Activated CD8-positive, alpha-beta T cell treated with anti-CD3 and anti-CD28 coated beads, Interleukin-2, amount 10 ng/mL, durations not matched to agents 7 days and 5 days (primary cell): ENCODE measurements at places on chromosomes 3 and 15.

DNA sequence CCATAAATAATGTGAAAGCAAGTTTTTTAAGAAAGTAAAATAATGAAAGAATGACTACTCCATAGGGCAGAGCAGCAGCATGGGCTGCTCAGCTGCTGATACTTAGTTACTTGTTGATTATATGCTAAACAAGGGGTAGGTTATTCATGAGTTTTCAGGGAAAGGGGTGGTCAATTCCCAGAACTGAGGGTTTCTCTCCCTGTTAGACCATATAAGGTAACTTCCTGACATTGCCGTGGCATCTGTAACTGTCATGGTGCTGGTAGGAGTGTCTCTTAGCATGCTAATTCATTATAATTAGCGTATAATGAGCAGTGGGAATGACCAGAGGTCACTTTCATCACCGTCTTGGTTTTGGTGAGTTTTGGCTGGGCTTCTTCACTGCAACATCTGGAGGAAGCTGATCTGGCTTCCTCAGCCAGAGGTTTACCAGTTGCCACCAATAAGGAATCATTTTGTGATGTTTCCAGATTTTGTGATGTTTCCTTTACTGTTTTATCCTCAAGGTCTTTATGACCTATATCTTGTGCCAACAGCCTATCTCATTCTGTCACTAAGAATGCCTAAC is 121.8 kb upstream of the CHL1 start:
- no peak for DNase-seq
- no peak overlapping the region for H3K27ac ChIP-seq
- H3K4me3 ChIP-seq, result no peak overlapping the region
- H3K27me3 ChIP-seq, result no peaks in the 10 kb centered on the region
- H3K36me3 ChIP-seq, result no peaks in the 10 kb centered on the region

DNA sequence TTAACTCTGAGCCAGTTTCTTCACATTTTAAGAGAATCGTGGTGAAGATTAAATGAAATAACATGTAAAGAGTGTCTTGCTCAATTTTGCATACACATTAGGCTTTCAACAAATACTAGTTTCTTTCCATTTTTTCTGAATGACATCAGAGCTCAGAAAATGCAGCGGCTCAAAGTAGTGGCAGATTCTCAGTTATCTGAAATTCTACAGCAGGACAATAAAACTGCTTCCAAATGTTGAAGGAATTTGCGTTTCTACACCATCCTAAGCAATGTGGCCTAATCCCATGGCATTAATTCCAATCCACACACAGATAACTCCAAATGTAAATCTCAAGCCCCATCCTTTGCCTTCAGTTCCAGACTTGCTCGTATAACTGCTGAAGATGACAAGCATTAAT is 115.8 kb downstream of the PLCH1 start:
- no peaks in the 10 kb centered on the region for H3K4me1 ChIP-seq
- DNase-seq, result no peak
- no peak overlapping the region for H3K27ac ChIP-seq
- peaks cover 7% of the 10 kb centered on the region for H3K27me3 ChIP-seq
- no peak overlapping the region for H3K4me3 ChIP-seq

- H3K36me3 ChIP-seq, result peaks cover under 1% of the 10 kb centered on the region
- no peak overlapping the region for H3K27ac ChIP-seq
- DNase-seq, result no peak
- peaks cover 4% of the 10 kb centered on the region for H3K27me3 ChIP-seq
These were observed 9.7 kb upstream of the TRANK1 start for GRCh38 chr3:36954452-36955134.

GRCh38 chr3:31170932-31171670 is 276.6 kb upstream of the GADL1 start:
- no peaks in the 10 kb centered on the region for H3K27me3 ChIP-seq
- no peak overlapping the region for H3K4me3 ChIP-seq
- no peak overlapping the region for H3K27ac ChIP-seq
- no peak for DNase-seq
- H3K36me3 ChIP-seq, result no peaks in the 10 kb centered on the region
- H3K4me1 ChIP-seq, result no peaks in the 10 kb centered on the region

DNA sequence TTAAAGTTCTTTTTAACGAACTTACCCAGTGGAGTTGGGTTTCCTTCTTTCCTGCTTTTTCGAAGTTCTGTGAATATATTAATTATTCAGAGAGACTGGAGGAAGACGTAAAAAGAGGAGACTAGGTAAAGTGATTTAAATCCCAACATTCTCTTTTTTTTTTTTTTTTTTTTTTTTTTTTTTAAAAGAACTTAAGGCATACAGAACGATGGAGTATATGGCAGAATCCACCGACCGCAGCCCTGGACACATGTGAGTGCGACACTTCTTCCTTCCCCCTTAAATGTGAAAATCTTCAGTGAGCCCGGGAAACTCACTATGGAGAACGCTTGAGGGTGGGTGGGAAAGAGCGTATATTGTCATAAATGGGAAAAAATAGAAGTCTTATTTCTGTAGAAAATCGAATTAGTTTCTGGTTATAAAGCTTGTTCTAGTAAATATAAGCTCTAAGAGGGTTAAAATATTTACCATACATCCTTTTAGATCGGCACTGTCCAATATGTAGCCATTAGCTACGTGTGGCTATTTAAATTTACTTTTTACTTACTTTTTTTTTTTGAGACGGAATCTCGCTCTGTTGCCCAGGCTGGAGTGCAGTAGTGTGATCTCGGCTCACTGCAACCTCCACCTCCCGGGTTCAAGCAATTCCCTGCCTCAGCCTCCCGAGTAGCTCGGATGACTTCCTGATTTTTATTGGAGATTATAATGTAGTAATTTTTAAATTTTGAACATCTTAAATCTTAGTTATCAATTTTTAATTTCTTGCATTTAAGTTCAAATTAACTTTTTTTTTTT is 892 bp downstream of the NMD3 start:
- H3K4me1 ChIP-seq, result peaks cover 33% of the 10 kb centered on the region
- peak overlapping the region; percentile 87 for H3K4me3 ChIP-seq
- H3K36me3 ChIP-seq, result peaks cover 18% of the 10 kb centered on the region
- no peaks in the 10 kb centered on the region for H3K27me3 ChIP-seq
- H3K27ac ChIP-seq, result peak overlapping the region; percentile 90

GRCh38 chr3:43769885-43770425 is 79.2 kb downstream of the ABHD5 start:
- DNase-seq, result peak; percentile 30
- peaks cover 24% of the 10 kb centered on the region for H3K4me1 ChIP-seq
- no peak overlapping the region for H3K27ac ChIP-seq
- H3K36me3 ChIP-seq, result no peaks in the 10 kb centered on the region
- H3K27me3 ChIP-seq, result peaks cover 11% of the 10 kb centered on the region

- no peak overlapping the region for H3K4me3 ChIP-seq
- no peaks in the 10 kb centered on the region for H3K4me1 ChIP-seq
- no peak for DNase-seq
- H3K36me3 ChIP-seq, result no peaks in the 10 kb centered on the region
- no peak overlapping the region for H3K27ac ChIP-seq
These were observed 27.1 kb downstream of the PLA2G4F start for GRCh38 chr15:42129364-42129763.

GRCh38 chr3:194305356-194306108 is 45.6 kb downstream of the CPN2 start:
- H3K4me3 ChIP-seq, result no peak overlapping the region
- H3K4me1 ChIP-seq, result peaks cover 60% of the 10 kb centered on the region
- peaks cover 13% of the 10 kb centered on the region for H3K27me3 ChIP-seq
- peak overlapping the region; percentile 84 for H3K27ac ChIP-seq
- H3K36me3 ChIP-seq, result peaks cover 4% of the 10 kb centered on the region
- DNase-seq, result no peak

DNA sequence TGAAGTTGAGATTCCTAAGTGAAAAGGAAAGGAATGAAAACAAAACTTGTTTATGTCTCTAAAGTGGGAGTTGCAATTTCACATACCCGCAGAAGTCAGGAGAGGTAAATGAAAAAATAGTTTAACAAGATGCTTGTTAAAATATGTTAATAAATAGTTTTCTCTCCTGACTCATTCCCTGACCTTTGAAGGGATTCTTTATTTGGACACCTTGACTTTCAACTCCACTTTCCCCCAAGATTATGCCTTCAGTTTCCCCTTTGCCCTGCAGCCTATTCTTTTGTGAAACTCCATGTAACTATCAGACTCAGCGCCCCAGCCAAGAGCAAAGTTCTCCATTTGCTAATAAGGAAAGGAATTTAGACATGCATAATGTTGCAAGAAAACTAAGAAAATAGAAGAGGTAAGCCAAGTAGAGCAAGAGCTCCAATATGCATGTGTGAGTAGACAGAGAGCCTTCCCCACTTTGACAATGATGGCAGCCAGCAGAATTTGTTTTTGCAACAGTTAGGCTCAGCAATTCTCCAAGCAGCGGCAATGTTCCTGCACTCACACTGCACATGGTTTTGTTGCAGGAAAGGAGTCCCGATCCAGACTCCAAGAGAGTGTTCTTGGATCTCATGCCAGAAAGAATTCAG is 61.2 kb downstream of the CD200 start:
- H3K4me1 ChIP-seq, result peaks cover 28% of the 10 kb centered on the region
- no peak overlapping the region for H3K27ac ChIP-seq
- peaks cover 8% of the 10 kb centered on the region for H3K36me3 ChIP-seq
- H3K27me3 ChIP-seq, result no peaks in the 10 kb centered on the region
- DNase-seq, result no peak

- H3K4me1 ChIP-seq, result no peaks in the 10 kb centered on the region
- no peak for DNase-seq
- H3K27ac ChIP-seq, result no peak overlapping the region
- peaks cover 7% of the 10 kb centered on the region for H3K27me3 ChIP-seq
- no peak overlapping the region for H3K4me3 ChIP-seq
- H3K36me3 ChIP-seq, result no peaks in the 10 kb centered on the region
These were observed 38.7 kb downstream of the TMEM45A start for GRCh38 chr3:100531093-100531492.

DNA sequence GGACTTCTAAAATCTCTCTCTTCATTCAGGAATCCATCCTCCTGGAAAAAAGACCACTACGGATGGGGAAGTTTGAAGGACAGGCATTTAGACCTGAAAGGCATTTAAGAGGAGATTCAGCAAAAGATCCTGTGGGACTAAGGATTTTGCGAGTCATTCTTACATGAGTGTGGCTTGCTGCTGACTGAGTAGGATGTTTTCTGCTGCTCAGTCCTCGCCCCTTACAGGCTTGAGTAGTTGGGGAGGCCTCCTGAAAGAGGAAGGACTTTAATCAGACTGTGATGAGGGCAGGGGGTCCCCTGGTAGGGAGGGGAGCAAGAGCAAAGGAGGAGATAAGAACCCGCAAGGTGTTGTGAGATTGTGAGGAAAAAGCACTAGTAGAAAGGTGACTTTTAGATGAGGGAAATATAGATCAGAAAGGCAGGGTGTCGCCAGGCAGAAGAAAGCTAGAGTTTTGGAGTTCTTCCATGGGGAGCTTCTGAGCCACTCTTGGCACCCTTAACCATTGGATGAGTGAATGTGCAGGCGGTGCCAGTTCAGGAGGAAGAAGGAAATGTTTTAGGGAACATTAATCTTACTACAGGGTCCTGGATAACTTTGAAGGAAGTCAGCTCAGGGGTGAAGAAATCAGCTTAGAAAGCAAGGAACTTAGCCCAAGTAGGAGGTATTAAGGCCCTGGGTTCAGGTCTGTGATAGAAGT is 171.1 kb downstream of the RORA start:
- H3K27ac ChIP-seq, result no peak overlapping the region
- DNase-seq, result no peak
- peaks cover 3% of the 10 kb centered on the region for H3K27me3 ChIP-seq
- no peak overlapping the region for H3K4me3 ChIP-seq
- no peaks in the 10 kb centered on the region for H3K36me3 ChIP-seq

DNA sequence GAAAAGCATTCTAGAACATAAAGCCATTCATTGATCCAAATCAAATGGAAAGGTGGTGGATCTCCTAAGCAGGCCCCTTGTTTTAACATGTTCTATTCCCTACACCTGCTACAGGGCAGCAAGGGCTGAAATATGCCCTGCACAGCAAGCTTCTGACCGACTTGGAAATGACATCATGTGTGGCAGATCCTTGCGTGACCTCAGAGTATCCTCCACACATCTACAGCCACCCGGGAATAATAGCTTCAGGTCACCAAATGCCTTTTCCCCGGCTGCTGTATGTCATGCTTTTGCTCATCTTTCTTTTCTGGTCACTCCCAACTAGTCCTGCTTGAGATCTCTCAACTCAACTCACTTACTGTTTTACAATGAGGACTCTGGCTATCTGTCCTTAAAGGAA is 158.2 kb downstream of the ZNF385D start:
- no peak overlapping the region for H3K27ac ChIP-seq
- no peaks in the 10 kb centered on the region for H3K27me3 ChIP-seq
- H3K36me3 ChIP-seq, result no peaks in the 10 kb centered on the region
- DNase-seq, result no peak
- H3K4me3 ChIP-seq, result no peak overlapping the region

DNA sequence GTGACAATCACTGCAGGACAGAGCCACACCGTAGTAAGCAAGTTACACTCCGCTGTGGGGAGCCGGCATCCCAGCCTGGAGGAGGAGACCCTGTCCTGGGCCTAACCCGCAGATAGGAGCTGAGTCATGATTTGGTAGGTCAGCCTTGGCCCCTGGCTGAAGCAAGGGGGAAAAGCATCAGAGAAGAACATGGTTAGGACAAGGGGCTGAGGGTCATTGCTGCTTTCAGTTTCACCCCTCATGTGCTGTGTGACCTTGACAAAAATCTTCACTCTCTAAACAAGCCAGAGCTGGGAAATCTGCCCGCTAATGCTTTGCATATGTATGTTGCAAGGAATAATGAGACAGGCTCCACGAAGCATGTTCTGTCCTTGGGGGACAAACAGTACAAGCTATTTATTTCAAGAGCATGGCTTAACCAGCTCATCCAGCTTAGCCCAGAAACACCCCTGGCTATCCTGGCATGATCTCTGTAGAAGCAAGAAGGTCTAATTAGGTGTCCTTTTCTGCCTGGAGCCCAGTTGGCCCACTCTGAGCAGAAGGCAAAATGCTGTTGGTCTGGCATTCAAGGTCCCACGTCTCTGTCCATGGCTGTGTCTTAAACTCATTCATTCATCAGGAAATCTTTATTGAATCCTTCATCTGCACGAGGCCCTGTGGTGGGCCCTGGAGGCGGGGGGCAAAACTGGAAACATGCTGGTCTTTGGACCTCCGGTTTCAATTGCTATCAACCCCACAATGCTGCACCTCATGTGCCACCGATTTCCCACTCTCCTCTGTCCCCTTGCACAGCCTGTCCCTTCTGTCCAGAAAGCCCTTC is 221.3 kb upstream of the LYSMD4 start:
- no peak overlapping the region for H3K4me3 ChIP-seq
- no peaks in the 10 kb centered on the region for H3K36me3 ChIP-seq
- no peaks in the 10 kb centered on the region for H3K4me1 ChIP-seq
- peaks cover 2% of the 10 kb centered on the region for H3K27me3 ChIP-seq
- H3K27ac ChIP-seq, result no peak overlapping the region

DNA sequence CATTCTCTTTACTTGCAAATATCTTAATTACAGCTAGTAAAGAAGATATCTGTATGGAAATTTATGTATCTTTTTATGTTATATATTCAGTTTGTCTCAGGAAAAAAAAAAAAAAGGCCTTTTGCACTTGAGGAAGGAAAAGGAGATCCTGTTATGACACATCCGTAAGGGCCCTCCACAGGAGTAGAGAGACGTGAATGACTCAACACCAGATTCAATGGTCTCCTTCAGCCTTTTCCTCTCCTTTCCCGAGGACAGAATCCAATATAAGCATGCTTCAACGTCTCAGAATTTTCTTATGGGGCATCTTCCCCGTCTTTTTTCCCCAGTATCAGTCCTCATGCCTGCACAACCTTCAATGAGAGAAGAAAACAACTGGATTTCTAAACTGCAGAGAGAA is 340.3 kb downstream of the NTRK3 start:
- no peaks in the 10 kb centered on the region for H3K4me1 ChIP-seq
- no peak for DNase-seq
- no peak overlapping the region for H3K4me3 ChIP-seq
- H3K27me3 ChIP-seq, result no peaks in the 10 kb centered on the region
- no peaks in the 10 kb centered on the region for H3K36me3 ChIP-seq
